ENCODE measurements at places on chromosomes 1 and 21.

- no peak for DNase-seq
Measured at GRCh38 chr1:1136547-1137230, 20.8 kb upstream of the C1orf159 start.

GRCh38 chr1:229941831-229942230 is 125.2 kb upstream of the GALNT2 start:
- DNase-seq = no peak

GRCh38 chr1:232378266-232379062 is 251.5 kb downstream of the SIPA1L2 start:
- DNase-seq = no peak

- no peak for DNase-seq
Measured at GRCh38 chr1:110639724-110640386, 33.7 kb upstream of the KCNA2 start.

GRCh38 chr1:179217943-179218507 is 11.5 kb downstream of the ABL2 start:
- DNase-seq = no peak
